ENCODE measurements at places on chromosomes 6 and 20.
A peak's percentile ranks its signal among the peaks of the same experiment; 100 is the strongest.

GRCh38 chr20:24389686-24390085 is 79.7 kb upstream of the SYNDIG1 start:
- no peak for ATAC-seq

- no peak for ATAC-seq
These were observed 2.3 kb upstream of the ADGRB3 start for GRCh38 chr6:68632734-68633133.

- no peak for ATAC-seq
These were observed 466.9 kb upstream of the NRSN1 start for GRCh38 chr6:23659125-23659524.

- no peak for ATAC-seq
These were observed 93.4 kb upstream of the ARID1B start for GRCh38 chr6:156683821-156684220.

DNA sequence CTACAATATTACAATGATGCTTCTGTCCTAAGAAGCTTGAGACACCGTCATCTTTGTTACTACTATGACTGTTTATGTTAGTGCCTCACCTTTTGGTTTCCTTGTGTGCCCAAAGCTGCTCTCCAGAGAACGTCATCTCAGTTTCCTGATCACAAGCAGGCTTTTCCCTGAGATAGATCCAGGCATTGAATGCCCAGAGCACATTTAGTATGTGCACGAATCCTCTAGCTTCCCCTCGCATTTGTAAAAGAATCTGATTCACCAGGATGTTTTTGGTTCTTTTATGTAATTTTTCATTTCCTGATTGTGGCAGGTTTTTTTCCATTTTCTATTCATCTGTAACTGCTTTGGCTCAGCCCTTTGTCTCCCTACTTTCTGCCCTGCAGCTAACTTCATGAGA is 100.2 kb upstream of the TMEM181 start:
- ATAC-seq: no peak

GRCh38 chr20:11691766-11692165 is 225.9 kb upstream of the BTBD3 start:
- no peak for ATAC-seq

GRCh38 chr6:139982195-139982594 is 607.7 kb upstream of the CITED2 start:
- ATAC-seq: peak; percentile 36

GRCh38 chr20:5215672-5216304 is 89.0 kb downstream of the CDS2 start:
- peak; percentile 90 for ATAC-seq

DNA sequence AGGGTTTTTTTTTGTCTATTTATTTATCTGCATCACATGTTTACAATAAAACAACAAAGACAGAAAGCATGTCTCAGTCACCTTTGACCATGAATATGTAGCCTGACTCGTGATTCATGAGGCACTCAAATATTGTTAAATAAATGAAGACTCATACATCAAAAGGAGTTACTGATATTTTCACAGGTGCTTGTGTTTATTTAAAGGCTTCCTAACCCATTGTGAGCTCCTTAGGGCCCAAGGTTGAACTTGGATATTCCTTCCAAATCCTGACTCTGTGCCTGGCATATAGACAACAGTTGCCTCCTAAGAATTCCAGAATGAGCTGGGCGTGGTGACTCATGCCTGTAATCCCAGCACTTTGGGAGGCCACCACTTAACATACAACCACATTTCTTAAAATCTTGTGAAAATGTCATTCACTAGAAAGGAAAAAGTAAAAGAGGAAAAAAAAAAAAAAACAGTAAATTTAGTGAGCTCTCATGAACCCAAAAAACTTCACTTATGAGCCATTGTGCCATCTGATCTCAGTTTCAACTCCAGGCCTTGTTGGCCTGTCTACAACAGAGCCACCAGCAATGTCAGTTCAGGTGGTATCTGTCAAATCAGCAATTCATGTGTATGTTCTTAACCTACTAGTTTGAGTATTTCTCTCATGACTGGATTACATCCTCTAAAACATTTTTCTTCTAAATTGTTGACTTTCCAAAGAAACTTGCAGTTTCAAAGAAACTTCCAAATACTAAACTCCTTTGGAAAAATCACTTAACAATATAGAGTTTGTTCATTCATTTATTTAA is 162.7 kb upstream of the MARCKS start:
- ATAC-seq: peak; percentile 35

DNA sequence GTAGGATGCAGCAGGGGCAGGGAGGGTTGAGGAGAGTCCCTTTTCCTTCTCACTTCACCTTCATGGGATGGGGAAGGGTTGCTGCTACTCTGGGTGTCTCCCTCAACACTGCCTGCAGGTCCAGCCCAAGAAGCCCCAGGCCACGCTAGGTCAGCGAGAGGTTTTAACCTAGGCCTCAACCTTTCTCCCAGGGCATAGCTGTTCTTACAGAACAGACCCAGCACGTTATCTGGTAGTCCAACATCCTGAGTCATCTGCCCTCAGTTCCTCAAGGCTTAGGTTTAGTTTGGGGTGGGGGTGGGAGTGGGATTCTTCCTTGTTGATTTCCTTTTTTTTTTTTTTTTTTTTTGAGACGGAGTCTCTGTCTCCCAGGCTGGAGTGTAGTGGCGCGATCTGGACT is 15.8 kb downstream of the LRRC73 start:
- no peak for ATAC-seq

- no peak for ATAC-seq
These were observed 21.2 kb downstream of the MYLIP start for GRCh38 chr6:16150098-16150497.

- no peak for ATAC-seq
These were observed 43.5 kb downstream of the NT5E start for GRCh38 chr6:85493389-85493788.

DNA sequence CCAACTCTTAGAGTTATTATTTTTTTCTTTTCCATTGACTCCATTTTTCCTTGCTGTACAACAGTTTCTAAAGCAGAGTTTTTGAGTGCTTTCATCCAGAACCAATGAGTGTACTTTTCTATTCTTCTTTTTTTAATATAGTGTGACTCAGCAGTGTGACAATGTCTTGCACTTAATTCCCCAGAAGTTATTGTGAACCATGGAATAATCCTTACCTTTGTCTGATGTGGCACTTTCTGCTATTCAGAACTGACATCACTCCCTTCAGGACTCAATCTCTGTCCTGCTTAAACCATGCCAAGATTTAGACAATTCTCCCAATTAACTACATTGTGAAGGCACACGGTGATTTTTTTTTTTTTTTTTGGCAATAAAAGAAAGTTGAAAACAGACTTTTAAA is 41.5 kb downstream of the GRIK2 start:
- ATAC-seq: no peak

GRCh38 chr6:162873537-162873936 is 145.8 kb downstream of the PACRG start:
- ATAC-seq: no peak

DNA sequence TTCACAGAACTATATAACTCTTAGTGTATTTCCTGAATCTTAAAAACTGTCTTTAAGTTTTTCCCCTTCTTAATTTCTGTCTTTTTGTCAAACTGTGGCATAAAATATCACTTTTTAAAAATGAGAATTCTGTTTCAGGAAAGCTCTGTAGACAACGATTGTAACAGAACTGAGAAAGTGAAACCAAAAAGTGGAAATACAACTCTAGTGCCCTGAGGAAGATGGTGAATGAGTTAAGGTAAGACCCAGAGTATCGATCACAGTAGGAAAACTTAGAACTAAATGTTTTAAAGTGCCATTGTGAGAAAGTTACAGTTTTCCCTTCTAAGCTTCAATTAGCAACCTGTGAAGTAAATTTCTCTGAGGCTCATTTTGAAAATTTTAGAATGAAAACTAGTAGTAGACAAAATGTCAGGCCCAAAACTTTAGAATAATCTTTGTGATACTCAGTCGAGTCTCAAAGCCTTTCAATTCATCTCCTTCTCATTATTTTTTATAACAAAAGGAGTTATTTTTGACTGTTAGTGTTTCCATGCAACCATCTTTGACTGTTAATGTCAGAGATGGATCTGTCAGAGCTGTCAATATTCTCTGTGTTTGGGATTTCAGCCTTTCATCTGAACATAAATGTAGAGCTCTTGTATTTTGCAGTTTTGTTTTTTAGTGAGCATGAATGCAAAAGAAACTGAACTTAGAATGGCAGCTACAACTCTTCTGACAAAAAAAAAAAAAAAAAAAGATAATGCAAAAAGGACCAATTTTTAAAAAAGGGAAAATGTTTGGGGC is 19.0 kb upstream of the TRDN start:
- peak; percentile 82 for ATAC-seq

DNA sequence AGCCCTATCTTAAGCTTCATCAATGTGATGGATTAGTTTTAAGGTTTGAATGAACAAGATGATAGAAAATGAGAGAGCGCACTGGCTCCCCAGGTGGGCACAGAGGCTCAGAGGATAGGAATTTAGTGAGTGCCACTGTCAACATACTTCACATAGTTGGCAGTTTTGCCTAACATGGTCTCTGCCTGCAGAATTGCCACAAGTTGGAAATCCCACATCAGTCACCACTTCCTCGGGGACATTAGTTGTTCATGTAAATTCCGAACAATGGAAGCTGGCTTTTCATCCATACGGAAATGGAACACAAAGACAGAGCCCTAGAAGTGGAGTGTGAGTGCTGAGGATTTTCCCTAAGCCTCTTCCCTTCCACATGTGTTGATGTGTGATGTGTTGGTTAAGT is 123.9 kb upstream of the PHACTR1 start:
- ATAC-seq: no peak

DNA sequence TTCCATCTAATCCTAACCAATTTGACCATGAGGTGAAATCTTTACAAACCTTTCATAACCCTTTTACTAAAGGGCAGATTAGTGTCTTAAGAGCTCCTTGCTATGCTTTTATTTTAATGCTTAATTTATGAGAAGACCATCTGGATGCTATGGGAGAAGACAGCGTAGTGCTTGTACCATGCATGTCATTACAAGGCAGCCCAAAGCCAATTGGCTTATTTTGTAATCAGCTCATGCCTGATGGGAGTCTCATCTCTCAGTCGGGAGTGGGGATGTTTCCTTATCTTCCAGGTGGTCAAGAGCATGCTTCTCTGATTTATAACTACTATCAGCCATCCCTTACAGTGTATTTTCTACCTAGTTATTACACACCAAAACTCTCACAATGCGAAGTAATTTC is 304.7 kb downstream of the FARS2 start:
- ATAC-seq: no peak

DNA sequence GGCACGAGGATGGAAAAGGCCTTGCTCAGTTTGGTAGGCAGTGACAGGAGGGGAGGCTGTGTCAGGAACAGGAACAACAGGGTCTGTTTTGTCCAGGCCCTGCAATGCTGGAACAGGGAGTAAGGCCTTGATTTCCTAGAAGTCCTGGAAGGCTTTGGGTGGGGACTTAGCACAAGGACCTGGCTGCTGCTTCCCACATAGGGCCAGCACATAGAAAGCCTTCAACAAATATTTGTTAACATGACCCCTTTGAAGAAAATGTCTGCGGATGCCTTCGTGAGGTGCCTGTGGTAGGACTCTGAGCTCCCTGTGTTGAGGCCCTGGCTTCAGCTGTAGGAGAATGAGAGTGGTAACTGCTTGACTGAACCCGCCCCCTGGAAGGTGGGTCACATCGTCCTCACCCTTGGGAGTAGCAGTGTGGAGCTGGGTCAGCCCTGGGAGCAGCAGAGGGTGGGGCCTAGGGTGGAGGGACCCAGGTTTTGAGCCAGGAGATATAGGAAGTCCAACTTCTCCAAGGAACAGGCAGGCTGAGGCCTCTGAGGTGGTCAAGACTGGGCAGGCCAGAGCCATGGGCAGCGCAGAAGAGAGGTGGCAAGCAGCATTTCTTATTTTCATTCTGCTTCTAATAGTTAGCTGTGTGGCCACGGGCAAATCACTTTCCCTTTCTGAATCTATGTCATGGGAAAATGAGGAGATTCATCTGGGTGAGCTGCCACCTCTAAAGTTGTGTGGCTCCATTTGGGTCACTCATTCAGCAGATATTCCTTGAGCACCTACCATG is 50.0 kb downstream of the CNBD2 start:
- ATAC-seq: peak; percentile 11

DNA sequence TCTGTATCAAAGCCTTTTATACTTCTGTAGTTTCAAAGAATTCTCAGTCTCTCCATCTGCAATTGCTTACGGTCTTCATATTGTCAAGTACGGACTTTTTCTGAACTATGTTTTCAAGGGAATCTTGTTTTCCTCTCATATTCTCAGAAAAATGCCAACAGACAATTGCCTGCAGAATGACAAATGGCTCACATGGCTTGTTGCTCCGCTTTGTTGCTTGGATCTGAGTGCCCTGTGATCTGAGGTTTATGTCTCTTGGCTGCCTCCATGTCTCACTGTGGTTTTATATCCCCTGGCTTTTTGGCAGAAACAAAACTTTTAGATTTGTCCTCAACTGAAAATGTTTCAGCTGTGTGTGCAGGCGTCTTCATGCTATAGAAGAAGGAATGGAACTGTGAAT is 285.4 kb upstream of the CHD6 start:
- ATAC-seq: no peak

DNA sequence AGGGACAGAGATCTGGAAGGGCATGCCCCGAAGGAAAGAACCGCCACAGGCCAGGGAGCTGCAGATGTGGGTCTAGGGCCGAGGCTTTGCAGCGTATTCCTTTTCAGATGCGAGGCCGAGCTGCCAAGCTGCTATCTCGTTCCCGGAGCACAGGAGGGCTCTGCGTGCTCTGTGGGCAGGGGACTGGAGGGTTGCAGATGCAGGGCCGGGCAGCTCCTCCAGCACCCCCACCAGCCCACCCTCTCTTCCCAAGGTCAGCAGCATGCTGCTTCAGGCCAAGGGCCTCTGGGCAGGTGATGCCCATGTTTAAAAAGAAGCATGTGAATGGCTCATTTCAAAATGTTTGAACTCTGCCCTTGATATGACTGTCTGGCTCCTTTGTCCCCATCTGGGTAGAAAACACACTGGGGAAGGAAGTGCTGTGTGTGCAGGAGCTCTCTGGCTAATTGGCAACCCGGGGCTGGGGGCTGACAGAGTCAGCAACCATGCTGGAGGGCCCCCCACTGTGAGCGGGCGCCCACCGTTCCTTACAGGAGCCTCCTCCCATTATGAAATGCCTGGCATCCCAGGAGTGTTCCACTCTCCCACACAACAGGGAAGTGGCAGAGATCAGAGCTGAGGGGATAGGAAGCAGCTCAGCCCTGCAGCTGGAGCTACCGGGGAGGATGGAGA is 353.3 kb downstream of the ZFAND3 start:
- ATAC-seq: no peak

- ATAC-seq: no peak
These were observed 647.5 kb downstream of the UTRN start for GRCh38 chr6:144932621-144933020.

GRCh38 chr6:23250556-23250955 is 681.2 kb downstream of the HDGFL1 start:
- no peak for ATAC-seq

- ATAC-seq: no peak
These were observed 4.4 kb downstream of the HLA-E start for GRCh38 chr6:30493643-30494250.

DNA sequence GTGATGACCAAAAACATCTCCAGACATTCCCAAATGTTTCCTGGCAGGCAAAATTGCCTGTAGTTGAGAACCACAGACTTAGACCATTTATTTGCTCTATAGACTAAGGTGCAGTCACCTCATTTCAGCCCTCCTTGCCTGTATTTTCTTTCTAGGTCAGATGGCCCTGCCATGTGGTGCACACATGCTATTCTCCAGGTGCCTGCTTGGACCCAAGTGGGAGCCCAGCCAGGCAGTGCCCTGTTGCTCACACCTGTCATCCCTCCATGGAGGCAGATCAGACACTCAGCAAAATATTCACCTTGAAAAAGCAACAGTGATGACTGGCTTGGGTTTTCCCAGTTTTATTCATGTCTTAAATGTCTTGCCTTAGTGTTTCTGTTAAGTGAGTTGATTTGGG is 311.4 kb downstream of the TFAP2C start:
- no peak for ATAC-seq

All from SK-N-SH treated with all-trans-retinoic acid at 6 μM for 48 hours (cell line).